Daoy (cell line): ENCODE measurements at places on chromosomes 3 and 15. TPM values are rescaled to one million over a fixed set of nuclear protein-coding genes. Genes with fewer than 3 reads are reported as not detected.

DNA sequence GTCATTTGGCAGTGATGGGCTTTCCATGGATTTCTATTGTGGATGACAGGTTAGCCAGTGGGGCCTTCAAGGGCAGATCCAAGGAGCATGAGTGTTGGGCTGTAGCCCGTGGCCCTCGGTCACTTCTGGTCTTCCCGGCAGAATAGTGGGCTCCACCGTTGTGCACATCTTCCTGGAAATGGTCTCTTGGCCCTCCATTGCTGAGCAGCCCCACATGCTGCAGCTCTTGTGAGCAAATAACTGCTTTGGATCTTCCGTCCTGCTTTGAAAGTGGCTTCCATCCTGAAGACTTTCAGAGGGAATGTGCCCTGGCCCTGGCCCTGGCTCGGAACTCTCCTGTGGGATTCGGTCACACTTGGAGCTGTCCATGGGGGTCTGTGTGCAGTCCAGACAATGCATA, 102.8 kb downstream of the SNRPN start:
- DNase-seq: no peak

- DNase-seq: peak; percentile 12
Observed at GRCh38 chr15:96457841-96458240, 127.3 kb downstream of the NR2F2 start.

The DUOXA2 gene
- 0.15 TPM in 1 of 2 replicates, not detected in the other for total RNA-seq

The KIF15 gene
- 20.4 and 38.3 TPM in 2 replicates for total RNA-seq

- no peak for DNase-seq
Observed at GRCh38 chr15:90248789-90249202, 560 bp upstream of the TTLL13 start.

DNA sequence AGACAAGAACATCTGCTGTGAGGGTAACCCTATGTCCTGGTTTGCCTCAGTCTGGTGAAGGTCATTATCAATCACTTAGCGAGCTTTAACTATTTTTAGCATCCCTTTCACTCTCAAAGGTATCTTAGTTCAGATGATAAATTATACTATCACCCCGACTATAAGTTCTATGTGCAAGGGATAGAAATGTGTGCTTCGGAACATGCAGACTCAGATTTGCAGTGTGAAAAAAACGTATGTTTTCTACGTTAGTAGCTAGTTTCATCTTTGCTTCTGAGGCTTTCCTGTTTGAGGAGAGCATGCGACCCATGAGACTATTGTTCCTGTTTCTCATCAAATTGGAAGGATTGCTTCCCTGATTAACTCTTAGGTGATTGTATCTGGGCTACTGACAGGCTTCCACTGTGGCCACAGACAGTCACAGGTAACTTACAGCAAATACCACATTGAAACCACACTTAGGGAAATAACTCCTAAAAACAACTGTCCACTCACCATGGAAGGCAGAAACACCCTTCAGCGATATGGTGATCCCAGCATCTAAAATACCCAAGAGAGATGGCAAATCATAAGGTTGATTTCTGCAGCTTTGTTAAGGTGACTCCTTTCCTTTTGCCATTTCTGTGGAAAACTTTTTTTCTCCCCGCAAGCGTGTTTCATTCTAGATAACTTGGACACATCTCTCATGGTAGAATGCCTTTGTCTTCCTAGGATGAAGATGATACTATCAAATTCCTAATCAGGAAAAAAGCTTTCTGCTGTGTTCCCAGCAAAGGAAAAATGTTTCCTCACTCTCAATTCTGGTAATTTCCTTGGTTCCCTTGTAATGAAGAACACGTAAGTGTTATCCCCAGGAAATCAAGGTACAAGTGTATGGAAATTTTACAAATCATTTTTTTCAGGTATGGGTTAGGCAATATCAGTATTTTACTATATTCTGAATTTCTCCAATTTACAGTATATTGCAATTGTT, 5.2 kb downstream of the GCSAM start:
- no peak for DNase-seq

DNA sequence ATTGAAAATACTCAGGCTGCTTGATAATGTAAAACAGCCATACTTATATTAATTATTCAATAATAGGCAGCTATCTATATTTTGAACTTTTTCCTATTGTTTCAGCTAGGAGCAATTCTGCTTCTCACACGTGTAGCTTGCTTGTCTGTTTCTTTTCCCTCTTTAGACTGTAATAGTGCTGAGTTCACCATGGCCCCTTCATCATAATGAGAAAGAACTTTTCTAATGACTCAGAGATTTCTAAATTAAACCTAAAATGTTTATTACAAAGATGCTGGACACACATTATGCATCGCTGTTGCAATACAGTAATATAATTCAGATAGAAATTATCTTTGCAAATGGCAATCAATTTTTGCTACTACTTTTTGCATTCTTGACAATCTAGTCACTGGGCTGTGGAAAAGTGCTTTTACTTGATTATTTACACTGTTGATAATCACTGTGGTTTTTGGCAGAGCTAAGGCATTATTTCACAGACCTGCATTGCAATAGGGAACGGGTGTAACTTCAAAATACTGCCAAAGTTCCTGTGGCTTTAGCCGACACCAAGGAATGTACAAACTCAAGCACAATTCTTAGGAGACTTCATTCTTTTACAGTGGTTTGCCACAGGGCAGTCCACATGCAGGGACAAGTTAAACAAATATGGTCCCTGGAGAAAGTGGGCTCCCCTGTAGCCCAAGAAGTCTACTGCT, 281.0 kb upstream of the TBL1XR1 start:
- peak; percentile 96 for DNase-seq

DNA sequence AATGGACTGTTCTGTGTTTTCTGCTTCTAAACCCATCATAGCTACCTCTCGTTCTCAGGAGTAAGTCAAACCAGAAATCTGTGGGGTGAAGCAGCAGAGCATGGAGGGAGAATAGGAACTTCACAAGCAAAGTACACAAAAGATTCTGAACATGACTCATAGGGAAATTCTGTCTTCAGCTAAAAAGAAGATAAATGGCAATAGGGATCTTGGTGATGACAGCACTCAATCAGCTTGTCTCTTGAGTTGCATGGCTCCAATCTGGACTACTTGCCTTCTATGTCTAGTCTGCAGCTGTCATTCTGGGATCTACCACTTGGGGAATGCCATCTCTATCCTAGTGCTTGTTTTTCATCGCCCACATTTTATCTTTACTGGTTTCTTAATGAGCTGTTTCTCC, 13.5 kb upstream of the GRAMD1C start:
- peak; percentile 25 for DNase-seq

GRCh38 chr3:109284071-109284470, 32.2 kb downstream of the DPPA2 start:
- DNase-seq: no peak

DNA sequence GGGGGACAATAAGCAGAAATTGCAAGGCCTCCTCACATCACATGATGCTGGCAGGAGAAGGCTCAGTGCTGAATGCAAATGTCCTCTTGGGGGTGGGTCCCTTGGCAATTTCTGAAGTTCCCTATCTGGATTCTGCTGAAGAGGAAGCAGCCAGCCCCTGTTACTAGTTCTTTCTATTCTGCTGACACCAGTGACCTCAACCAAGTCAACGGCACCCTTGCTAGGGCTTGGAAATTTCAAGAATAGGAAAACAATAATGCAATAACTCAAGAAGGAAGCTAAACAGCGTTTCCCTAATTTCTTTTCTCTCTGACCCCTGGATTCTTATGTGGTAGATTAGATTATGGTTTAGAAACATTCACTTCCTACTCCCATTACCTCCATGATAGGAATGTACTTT, 46.2 kb upstream of the FOXP1 start:
- no peak for DNase-seq

The HGD gene
- not detected in 2 replicates for total RNA-seq

The ACTC1 gene
- not detected in 2 replicates for total RNA-seq

GRCh38 chr3:117958027-117958426, 1076.6 kb downstream of the IGSF11 start:
- DNase-seq: no peak

The PLS1 gene
- total RNA-seq: 30.5 and 31.6 TPM in 2 replicates

The DPH3 gene
- total RNA-seq: 12.5 and 15.1 TPM in 2 replicates

The MYEF2 gene
- total RNA-seq: 10.9 and 13.5 TPM in 2 replicates

DNA sequence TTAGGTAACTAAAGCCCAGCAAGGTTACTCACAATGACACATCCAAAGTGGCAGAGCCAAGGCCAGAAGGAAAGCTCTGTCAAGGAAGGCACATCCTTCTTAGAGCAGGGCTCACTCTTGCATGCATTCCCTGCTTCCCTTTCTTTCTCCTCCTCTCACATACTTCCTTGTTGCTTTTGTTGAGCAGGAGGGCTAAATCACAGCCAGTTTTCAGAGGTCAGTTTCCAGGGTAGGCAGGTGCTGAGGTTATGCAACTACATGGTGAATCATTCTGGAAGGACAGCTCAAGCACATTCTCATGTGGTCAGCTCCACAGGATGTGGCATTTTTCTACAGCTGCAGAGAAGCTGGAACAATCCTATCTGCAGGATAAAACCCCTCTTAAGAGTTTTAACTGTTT, 275.6 kb downstream of the ZNF621 start:
- peak; percentile 80 for DNase-seq

GRCh38 chr15:96551196-96551595, 220.7 kb downstream of the NR2F2 start:
- peak; percentile 39 for DNase-seq

The ACP3 gene
- 2.9 TPM in 1 of 2 replicates, not detected in the other for total RNA-seq

DNA sequence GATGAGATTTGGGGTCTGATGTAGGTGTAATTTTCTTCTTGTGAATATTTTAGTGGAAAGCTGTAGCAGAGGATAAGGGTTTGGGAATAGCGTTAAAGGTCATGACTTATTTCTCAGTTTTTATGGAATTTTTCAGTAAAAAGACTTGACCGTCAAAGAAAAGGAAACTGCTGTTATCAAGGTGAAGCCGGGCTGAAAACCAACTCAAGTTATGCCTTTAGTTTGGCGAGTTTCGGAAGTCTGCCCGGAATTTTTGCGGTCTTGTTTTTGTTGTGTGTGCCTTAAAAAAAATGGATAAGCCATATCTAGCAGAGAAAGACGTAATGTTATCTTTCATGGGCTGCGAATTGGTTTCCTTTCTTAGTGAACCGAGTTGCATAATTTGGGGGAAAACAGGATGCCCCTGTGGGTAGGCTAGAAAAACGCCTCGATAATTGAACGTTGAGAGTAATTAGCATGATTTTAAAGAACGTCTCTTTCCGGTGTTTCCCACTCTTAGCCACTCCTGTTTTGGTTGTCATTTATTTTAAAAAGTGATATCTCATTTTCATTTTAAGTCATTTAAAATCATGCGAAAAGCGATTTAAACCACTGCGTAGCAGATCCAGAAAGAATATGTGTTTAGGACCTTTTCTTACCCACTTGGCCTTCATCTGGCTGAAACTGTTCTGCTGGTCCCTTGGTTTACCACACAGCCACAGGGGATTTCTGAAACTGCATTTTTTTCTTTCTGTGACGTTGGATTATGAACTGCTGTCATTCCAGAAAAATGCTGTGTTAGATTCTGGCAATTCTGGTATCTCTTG, 1.1 kb downstream of the NFKBIZ start:
- peak; percentile 53 for DNase-seq

The KCNMB2 gene
- total RNA-seq: 0.06 TPM in 1 of 2 replicates, not detected in the other

- no peak for DNase-seq
Observed at GRCh38 chr3:130462089-130462488, 54.9 kb upstream of the COL6A6 start.
